ENCODE measurements at places on chromosomes 2 and 18. TPM values are rescaled to one million over a fixed set of nuclear protein-coding genes. Genes with fewer than 3 reads are reported as not detected.

- H3K4me3 ChIP-seq: no peak overlapping the region
- no peak overlapping the region for H3K27ac ChIP-seq
- H3K27me3 ChIP-seq: no peaks in the 10 kb centered on the region
- DNase-seq: no peak
- H3K4me1 ChIP-seq: no peaks in the 10 kb centered on the region
These were observed 38.7 kb downstream of the ABI2 start for GRCh38 chr2:203366639-203367466.

DNA sequence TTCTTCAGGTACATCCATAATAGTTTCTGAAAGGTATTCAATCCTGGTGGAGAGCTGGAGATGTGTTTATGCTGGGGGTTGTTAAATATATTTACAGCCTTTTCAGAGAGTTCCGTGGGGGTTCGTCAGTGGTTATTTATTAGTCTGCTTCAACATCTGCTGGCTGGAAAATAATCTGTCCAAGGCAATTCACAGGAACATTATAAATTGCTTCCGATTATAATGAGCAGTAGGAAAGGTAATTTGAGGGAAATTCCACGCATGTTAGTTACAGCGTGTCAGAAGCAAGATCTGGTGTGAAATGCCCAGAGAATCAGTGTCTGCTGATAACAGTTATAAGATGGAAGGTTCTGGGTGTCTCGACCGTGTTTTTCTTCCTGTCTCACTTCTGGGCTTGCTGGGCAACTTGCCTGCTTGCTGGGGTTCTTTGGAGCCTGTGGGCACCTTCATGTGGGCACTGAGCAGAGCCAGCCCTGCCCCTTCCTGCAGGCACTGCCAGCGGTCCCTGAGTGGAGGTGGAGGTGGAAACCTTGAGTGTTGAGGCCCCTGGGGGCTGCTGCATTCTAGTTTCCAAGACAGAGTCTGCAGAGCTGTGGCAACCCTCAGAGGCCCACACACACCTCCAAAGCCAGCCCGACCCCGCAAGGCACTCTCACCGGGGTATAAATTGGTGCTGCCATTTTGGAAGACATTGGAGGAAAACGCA is 185.7 kb downstream of the FAM210A start:
- H3K36me3 ChIP-seq: no peaks in the 10 kb centered on the region
- H3K27ac ChIP-seq: peak overlapping the region; percentile 27
- no peak overlapping the region for H3K4me3 ChIP-seq
- no peak for DNase-seq

Gene FAP
- 22.4 TPM for total RNA-seq

DNA sequence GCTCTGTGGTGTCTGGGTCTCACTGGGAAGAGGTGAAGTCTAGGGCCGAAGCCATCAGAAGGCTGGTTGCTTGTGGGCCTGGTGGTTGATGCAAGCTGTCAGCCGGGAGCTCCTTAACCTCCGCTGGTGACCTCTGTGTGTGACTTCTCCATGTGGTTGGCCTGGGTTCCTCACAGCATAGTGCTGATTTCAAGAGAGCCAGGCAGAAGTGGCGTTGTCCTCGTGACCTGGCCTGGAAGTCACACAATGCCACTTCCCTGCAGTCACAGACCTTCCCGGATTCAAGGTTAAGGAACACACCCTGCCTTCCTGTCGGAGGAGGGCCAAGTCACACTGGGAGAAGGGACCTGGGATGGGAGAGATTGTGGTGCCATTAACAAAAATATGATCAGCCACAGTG is 303.7 kb upstream of the HS6ST1 start:
- no peak for DNase-seq
- H3K27ac ChIP-seq: no peak overlapping the region
- no peaks in the 10 kb centered on the region for H3K36me3 ChIP-seq

GRCh38 chr2:233691443-233692433 is 952 bp upstream of the UGT1A6 start:
- H3K4me3 ChIP-seq: no peak overlapping the region
- H3K27ac ChIP-seq: no peak overlapping the region
- no peaks in the 10 kb centered on the region for H3K4me1 ChIP-seq
- DNase-seq: peak; percentile 25
- no peaks in the 10 kb centered on the region for H3K36me3 ChIP-seq
- H3K27me3 ChIP-seq: no peaks in the 10 kb centered on the region
